Esophagus (tissue), 2 donors: ENCODE measurements at places on chromosomes 13 and 19. TPM values are rescaled to one million over a fixed set of nuclear protein-coding genes. Genes with fewer than 3 reads are reported as not detected.

Gene PTOV1
- 59.1 TPM for polyA plus RNA-seq

Gene IGFL3
- not detected for polyA plus RNA-seq

Gene NOVA2
- polyA plus RNA-seq: 0.31 TPM

Gene COL5A3
- polyA plus RNA-seq: 6.8 TPM

Gene ATP4B
- 0.04 TPM for polyA plus RNA-seq

Gene ZNF723
- not detected for polyA plus RNA-seq

Gene GSX1
- not detected for polyA plus RNA-seq

Gene GRWD1
- 18.1 TPM for polyA plus RNA-seq

Gene PCDH17
- 0.22 TPM for polyA plus RNA-seq

Gene ARL11
- 2.0 TPM for polyA plus RNA-seq

Gene FAM124A
- polyA plus RNA-seq: 0.64 TPM

Gene MPHOSPH8
- polyA plus RNA-seq: 13.1 TPM

Gene IL17D
- 0.61 TPM for polyA plus RNA-seq

Gene RAVER1
- 8.2 TPM for polyA plus RNA-seq

Gene OVOL3
- polyA plus RNA-seq: not detected

Gene KLK10
- 223 TPM for polyA plus RNA-seq

Gene ADGRE2
- polyA plus RNA-seq: 0.73 TPM

Gene WASF3
- 1.5 TPM for polyA plus RNA-seq

Gene MYO9B
- polyA plus RNA-seq: 24.2 TPM

Gene ZNF440
- polyA plus RNA-seq: 5.1 TPM

Gene PSG4
- polyA plus RNA-seq: 0.08 TPM

Gene ZNF8
- polyA plus RNA-seq: 1.6 TPM

Gene NEK3
- polyA plus RNA-seq: 8.7 TPM

Gene KCNRG
- 0.59 TPM for polyA plus RNA-seq

Gene NPAS1
- polyA plus RNA-seq: 1.2 TPM

Gene PSG3
- not detected for polyA plus RNA-seq

Gene DHX34
- polyA plus RNA-seq: 9.4 TPM

Gene TMPRSS9
- polyA plus RNA-seq: not detected

Gene IGFL2
- 0.12 TPM for polyA plus RNA-seq

Gene GPR12
- 0.01 TPM for polyA plus RNA-seq

Gene IGSF23
- not detected for polyA plus RNA-seq

Gene LRG1
- 20.1 TPM for polyA plus RNA-seq

Gene IFT88
- polyA plus RNA-seq: 3.1 TPM

Gene CBY2
- polyA plus RNA-seq: not detected

Gene RNF225
- 1.6 TPM for polyA plus RNA-seq

Gene PSG2
- polyA plus RNA-seq: not detected

Gene SNAPC2
- 11.3 TPM for polyA plus RNA-seq

Gene TMEM143
- 4.0 TPM for polyA plus RNA-seq

Gene PABPC3
- 0.16 TPM for polyA plus RNA-seq

Gene DNAJC3
- 7.0 TPM for polyA plus RNA-seq

Gene FCER2
- polyA plus RNA-seq: 0.02 TPM

Gene C19orf73
- polyA plus RNA-seq: 2.3 TPM

Gene SIGLEC9
- 0.26 TPM for polyA plus RNA-seq

Gene FGF21
- not detected for polyA plus RNA-seq

Gene LHFPL6
- polyA plus RNA-seq: 2.6 TPM

Gene ZNF534
- polyA plus RNA-seq: 0.05 TPM

Gene ITGBL1
- 0.96 TPM for polyA plus RNA-seq

Gene CEACAM8
- not detected for polyA plus RNA-seq

Gene ERF
- 29.6 TPM for polyA plus RNA-seq

Gene ZNF835
- polyA plus RNA-seq: 0.12 TPM

Gene FPR3
- 0.26 TPM for polyA plus RNA-seq

Gene PNKP
- polyA plus RNA-seq: 65.1 TPM

Gene TIMM44
- polyA plus RNA-seq: 42.1 TPM

Gene MCF2L
- polyA plus RNA-seq: 10.9 TPM

Gene IGFL4
- polyA plus RNA-seq: 0.16 TPM
